ENCODE measurements at places on chromosomes 3 and 15.

GRCh38 chr3:98259-98654 lies 98.3 kb upstream of the CHL1 start:
- DNase-seq, result no peak

GRCh38 chr3:190009614-190010013 lies 111.1 kb downstream of the P3H2 start:
- no peak for DNase-seq

- DNase-seq, result no peak
These were observed 535.2 kb downstream of the OCA2 start for GRCh38 chr15:27563765-27564370.

- no peak for DNase-seq
These were observed 81.0 kb upstream of the CDIN1 start for GRCh38 chr15:36498401-36498800.

DNA sequence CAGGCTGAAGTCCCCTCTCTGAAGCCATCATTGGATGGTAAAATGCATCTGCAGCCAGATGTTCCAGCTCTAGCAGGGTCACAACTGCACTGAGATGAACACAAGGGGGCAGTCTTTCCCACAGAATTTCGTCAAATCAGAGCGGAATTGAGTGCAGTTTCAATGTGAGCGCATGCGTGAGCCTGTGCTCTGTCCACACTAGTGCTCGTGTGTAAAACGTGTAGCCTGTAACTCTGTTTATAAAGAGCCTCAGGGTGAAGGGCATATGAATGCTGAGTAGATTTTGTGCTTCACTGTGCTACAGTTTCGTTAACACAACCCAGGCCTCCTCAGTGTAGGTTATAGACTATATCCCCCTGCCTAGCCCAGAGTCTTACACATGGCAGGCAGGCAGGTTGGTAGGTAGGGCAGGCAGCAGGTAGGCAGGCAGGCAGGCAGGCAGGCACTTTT lies 92.7 kb upstream of the GOLGA6L4 start:
- DNase-seq, result peak; percentile 79

DNA sequence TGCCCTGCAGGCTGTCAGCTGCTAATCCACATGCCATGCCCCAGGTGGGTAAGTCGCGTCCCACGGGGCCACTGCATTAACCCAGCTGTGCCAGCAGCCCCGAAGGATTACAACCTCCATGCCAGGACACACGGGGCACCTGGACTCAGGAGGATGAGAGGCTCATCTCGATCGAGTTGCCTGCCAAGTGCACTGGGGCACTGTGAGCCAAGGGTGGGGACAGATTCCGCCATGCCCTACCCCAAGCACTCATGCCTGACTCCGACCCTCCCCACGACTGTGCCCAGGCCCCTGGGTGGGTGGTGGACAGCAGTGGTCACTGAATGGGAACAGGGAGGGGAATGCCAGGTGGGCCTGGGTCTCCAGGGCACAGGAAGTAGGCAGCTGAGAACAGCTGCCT lies 20.7 kb upstream of the SNRPA1 start:
- DNase-seq, result no peak

DNA sequence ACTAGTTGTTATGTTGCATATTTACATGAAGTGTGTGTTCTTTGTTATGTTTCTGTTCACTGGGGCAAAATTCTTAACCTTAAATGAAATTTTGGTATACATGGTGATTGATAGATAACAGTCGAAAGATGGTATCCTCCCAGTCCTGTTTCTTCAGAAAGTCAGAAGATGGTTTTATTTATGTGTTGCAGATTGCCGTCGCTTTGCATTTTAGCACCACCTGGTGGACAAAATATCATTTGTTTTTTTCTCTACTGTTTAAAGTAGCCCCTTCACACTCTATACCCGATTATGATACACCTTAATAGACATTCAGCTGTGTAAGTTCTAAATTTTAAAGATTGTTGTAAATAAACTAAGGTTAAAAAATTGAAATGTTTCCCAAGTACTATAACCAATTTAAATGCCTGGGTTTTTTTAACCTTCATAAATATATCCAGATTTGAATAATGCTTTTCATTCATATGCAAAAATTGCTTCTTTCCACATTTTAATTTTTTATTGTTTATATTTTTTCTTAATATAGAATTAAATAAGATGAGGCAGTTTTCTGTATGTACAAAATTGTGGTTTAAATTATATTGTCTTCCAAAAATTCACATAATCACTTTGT lies 152.2 kb downstream of the ALCAM start:
- peak; percentile 9 for DNase-seq

GRCh38 chr15:31280831-31281216 lies 45.8 kb upstream of the KLF13 start:
- peak; percentile 1 for DNase-seq

- DNase-seq, result no peak
These were observed 87.8 kb downstream of the WWTR1 start for GRCh38 chr3:149570016-149570415.

GRCh38 chr15:71136159-71136783 lies 21.0 kb downstream of the THSD4 start:
- no peak for DNase-seq

DNA sequence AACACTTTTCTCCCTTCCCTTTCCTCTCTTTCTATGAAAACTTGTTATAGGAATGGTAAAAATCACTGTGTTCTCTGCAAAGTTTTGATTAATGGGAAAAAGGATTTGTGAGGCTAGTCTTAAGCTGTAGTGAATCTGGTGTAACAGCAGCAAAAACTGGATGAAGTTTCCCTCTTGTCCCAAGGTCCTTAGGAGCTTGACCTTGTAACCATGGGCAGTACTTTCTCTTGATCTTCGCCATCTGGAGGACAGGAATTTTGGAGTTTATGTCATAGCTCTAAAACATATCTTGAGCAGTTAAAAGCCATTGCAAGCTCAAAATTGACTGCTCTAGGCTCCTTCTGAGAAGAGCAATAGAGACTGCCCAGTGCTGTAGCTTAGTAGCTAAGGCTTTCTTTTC lies 56.5 kb upstream of the GPD1L start:
- DNase-seq, result no peak

- no peak for DNase-seq
These were observed 25.7 kb downstream of the ATOSA start for GRCh38 chr15:52653431-52653964.

DNA sequence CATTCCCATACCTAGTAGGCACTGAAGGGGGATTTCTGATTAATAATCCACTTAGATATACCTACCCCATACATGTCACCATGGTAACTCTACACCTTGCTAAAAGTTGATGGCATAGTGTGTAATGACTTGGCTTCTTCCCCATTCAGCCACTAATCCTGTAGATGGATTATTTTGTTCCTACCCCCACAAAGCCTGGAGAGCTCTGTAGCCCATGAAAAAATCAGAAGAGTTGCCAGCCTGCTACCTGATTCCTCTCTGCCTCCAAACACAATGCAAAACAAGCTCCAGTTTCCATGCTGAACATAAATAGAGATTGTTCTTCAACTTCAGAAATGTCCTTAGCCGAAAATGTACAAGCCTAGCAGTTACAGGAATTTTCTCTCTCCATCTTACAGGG lies 98.9 kb upstream of the PFN2 start:
- no peak for DNase-seq

DNA sequence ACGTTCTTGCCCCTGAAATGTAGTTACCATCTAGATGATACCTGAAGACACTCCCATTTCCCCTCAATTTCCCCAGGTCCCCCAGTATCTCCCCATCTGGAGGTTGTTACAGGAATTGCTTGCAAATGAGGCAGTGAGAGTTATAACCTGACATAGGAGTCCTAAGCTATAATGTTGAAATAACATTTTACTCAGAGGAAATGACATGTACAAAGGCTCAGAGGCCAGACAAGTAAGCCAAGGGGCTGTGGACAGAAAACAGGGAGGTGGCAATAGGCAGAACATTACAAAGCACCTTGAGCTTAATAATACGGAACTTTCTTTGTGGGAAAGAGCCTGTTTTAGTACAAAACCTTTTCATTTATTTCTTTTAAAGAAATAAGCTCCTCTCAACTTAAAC lies 171.9 kb downstream of the FRMD5 start:
- DNase-seq, result no peak

DNA sequence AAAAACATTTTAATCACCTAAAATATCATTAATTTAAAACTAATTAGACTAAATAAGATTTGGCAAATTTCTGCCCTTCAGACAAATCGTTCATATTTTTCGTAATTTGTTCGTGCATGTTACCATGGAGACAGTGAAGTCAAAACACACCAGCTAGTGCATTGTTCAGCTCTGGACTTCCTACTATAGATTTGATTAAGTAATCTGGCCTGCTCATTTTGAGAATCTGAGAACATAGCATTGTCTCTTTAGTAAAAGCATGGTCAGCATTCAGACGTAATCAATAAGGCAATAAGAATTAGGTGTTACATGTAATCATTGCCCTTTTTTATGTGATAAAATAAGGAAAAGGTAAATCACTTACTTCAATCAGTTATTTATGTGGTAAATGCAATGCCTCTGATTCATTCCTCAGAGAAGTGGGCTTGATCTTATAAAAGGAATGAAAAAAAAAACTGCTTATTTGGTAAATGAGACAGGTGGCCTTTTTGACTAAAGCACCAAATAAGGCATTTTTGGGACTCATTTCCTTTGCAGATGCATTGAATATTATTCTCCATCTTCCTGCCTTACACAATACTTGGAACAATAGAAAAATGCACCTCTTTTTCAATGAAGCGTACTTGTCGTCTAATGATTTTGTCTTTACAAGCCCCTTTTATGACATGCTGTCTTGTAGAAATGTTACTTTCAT lies 84.5 kb upstream of the FNDC3B start:
- DNase-seq, result no peak

DNA sequence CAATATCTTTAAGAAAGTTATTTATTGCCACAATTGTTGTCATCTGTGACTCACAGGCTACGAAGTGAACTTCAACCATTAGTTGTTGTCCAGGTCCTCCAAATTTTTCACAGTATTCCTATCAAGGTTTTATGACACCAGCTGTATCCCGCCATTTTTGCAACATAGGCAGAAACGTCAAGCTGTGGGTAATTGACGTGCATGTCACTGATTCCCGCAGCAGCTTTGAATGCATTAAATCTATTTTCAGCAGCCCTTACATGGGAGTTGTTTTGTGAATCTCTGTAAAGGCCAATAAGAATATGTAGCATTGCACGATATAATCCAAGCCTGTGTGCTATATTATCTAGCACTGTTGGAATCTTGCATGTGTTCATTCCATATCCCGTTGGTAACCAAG lies 109.1 kb upstream of the TOPAZ1 start:
- no peak for DNase-seq

GRCh38 chr3:160402221-160403027 lies 3.0 kb downstream of the SMC4 start:
- no peak for DNase-seq

GRCh38 chr3:148211725-148212124 lies 486.0 kb upstream of the AGTR1 start:
- no peak for DNase-seq

- DNase-seq, result no peak
These were observed 16.2 kb downstream of the ZNF592 start for GRCh38 chr15:84764585-84764984.

GRCh38 chr3:76212679-76213078 lies 427.3 kb upstream of the ZNF717 start:
- no peak for DNase-seq

Measured in WTC11 (cell line).